ENCODE measurements at places on chromosomes 7 and 10.

GRCh38 chr7:114988026-114988425 is 66.1 kb downstream of the MDFIC start:
- no peak for DNase-seq

GRCh38 chr10:88792661-88793060 is 9.9 kb upstream of the LIPM start:
- no peak for DNase-seq

DNA sequence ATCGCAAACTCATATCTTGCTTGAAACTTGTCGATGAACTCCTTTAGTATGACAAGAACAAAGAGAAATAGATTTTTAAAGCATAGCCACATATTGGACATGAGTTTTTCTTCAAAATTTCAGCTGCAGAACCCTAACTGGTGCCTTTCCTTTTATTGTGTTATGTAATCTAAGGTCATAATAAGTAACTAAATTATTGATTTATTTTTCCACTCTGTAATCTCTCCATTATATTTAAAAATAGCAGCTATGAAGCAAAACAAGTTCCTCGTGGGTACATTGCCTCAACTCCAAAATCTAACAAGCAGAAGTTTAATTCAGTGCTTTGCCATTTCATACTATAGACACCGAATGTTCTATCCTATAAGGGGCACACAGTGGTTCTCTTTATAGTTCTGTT is 159.2 kb upstream of the PRSS1 start:
- DNase-seq = no peak

GRCh38 chr10:43117777-43118583 is 20.3 kb upstream of the CSGALNACT2 start:
- no peak for DNase-seq

GRCh38 chr7:14858410-14858809 is 44.1 kb downstream of the DGKB start:
- no peak for DNase-seq

- peak; percentile 54 for DNase-seq
These were observed 8.6 kb upstream of the CPED1 start for GRCh38 chr7:120979765-120980499.

DNA sequence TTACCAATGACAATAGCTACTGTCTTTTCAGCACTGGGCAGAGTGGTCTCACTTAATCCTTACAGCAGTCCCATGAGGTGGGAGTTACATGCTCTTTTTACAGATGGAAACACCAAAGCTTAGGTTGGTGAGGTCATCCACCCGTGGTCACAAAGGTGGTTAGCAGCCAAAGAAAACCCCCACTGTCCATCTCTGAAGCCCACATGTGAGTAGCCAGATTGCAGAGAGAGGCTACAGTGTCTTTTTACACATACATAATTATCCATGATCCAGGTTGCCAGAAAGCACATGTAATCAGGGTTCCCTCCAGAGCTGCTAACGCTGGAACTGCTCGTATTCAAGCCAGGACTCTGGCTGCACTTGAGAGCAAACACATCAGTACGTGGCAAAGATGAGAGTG is 24.6 kb upstream of the ANKRD2 start:
- DNase-seq = no peak

DNA sequence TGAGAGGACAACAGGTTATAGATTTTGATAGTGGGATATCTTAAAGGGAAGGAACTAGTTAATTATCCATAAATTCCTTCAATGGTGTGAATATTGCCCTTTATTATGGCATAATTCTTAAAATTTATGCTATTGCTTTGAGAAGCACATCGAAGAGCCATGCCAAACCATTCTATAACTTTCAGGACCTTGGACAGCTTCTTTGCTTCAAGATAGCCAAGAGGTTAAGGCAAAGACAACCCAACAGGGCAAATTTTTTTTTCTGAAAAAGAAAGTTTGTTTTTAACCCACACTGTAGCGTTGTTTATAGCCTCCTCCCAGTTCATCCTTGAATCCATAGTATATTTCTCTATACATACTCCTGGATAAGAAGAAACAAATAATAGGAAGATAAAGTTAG is 103.2 kb downstream of the NRG3 start:
- no peak for DNase-seq

GRCh38 chr7:21198921-21199320 is 229.0 kb upstream of the SP4 start:
- no peak for DNase-seq

GRCh38 chr10:76036111-76036940 is 604.9 kb downstream of the LRMDA start:
- peak; percentile 63 for DNase-seq

GRCh38 chr7:9718071-9718661 is 1255.5 kb upstream of the PHF14 start:
- DNase-seq = no peak

Measured in fibroblast of skin of abdomen (primary cell).